Activated CD4-positive, alpha-beta T cell treated with anti-CD3 and anti-CD28 coated beads for 1 hour (primary cell): ENCODE measurements at places on chromosomes 4 and X.

DNA sequence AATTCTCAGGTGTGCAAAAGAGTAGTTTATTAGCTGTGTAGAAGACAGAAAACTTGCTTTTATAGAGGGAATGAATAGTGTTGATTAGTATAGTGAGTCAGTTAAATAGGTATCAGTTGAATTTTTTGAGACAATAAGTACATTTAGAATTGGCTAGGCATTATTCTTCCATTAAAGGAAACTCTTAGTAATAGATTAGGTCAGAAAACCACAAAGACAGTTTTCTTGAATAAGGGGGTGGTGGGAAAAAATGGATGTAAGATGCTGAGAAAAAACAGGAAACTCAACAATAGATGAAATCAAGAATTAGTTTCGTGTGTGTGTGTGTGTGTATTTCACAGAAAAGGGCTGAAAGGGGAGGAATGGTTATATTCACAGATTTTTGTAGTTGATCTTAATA, 16.8 kb downstream of the CD38 start:
- DNase-seq, result no peak

DNA sequence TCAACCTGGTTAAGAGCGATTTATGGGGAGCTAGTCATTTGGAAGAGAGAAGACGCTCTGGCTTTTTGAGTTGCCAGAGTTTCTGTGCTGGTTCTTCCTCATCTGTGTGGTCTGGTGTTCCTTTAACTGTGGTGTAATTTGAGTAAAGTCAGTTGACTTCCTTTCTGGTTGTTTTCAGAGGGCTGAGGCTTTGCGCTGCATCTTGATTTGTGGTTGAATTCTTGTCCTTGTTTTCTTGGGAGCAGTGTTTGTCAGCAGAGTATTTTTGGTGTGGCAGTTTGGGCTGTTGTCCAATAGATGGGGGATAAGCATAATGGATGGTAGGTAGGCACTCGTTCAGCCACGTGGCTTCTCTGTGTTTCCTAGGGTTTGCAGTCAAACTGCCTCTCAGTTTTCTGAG, 2143.2 kb upstream of the TENM3 start:
- DNase-seq, result no peak

DNA sequence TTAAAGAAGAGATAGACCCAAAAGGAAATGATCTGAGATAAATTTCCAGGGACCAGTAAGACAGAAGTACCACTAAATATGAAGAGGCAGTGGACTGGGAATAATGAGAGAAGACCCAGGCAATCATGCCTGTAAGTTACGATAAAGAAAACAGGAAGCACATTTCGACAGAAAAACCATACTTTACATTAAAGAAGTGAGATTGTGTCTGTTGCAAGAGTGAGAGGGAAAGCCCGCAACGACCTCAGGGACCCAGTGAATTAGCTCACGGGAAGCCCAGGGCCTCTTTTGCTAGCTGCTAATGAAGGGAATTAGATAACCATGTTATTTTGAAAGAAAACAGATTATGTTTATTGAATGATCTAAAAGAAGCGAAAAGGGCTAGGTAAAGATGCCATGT, 28.9 kb upstream of the ACSL1 start:
- DNase-seq, result no peak

DNA sequence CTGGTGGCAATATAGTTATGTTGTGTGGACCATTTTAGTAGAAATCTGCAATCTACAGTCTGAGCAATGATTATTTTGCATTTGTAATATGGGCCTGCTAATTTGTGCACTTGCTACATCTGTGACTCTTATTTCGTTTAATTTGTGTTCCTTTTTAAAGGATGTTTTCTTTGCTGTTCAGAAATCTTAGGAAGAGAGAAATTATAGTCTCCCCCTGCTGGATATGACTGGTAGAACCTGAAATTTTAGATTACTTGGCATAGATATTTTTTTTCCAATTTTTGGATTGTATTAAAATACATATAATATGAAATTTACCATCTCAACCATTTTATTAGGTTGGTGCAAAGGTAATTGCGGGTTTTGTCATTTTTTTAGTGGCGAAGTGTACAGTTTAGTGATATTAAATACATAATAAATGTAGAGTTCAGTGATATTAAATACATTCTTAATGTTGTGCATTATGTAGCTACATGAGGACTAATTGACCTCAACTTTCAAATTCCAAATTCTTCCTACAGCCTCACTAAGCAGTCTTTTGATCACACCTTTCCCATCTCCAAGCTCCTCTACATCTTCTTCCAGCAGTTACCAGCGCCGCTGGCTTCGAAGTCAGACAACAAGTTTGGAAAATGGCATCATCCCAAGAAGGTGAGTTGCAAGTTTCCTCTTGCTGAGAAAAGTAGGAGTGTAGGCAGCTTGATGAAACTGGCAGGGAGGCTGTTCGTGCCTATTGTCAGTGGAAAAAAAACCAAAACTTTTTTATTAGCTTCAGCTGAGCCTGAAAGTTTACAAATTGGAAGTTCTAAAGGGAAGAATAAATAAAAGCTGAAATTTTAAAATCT, 82.2 kb downstream of the FNIP2 start:
- DNase-seq, result no peak

DNA sequence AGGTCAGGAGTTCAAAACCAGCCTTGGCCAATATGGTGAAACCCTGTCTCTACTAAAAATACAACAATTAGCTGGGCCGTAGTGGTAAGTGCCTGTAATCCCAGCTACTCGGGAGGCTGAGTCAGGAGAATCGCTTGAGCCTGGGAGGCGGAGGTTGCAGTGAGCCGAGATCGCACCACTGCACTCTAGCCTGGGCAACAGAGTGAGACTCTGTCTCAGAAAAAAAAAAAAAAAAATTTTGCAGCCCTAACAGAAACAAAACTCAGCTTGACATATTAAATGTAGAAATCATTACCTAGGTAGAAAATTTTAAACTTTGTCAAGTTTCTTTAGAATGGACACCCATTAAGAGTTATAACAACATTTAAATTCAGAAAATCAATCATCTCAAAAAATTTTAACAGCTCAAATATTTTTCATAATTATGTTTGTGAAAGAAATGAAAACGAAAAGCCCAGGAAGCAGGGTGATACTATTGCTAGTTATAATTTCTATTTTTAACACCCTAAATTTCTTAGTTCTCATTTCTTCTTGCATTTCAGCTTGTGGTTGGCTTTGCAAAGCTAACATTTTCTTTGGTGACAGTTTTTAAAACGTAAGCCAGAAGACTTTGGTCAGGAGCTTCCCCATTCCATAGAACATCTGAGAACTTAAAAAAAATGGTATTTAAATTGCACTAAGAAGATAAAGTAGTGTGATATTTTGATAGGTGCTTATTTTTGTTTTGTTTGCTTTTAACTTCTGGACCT, 33.3 kb upstream of the RBBP7 start:
- no peak for DNase-seq

DNA sequence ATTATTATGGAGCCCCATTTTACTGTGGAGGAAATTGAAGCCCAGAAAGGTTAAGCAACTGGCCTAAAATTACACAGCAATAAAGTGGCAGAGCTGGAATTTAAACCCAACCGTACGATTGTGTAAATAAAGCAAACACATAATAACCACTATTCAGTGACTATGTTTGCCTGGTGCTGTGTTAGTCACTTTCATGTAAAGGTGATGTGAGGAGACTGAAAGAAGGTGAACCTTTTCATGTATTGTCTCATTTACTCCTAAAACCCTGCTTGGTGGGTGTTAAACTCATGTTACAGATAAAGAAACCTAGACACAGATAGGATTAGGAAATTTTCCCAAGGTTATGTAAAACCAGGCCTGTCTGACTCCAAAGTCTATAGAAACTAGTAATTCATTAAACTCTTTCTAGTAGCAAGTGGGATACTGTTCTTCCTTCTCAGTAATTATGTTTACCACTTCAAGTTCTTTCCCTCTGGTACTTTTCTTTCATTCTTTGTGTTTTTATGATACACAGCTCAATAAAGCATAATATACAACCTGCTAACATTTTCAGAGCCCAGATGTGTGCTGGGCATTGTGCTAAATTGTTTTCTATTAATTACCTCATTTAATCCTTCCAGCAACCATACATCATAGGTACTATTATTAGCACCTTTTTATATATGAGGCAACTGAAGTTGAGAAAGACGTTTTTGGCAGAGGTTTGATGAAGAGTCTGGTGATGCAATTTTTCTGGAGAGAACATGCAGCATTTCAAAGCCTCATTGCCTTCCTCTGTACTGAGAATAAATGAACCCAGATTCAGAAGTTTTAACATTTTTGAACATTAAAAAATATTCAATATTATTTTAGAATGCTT, 202.7 kb downstream of the SPRY1 start:
- no peak for DNase-seq

- DNase-seq, result no peak
Measured at GRCh38 chr4:54548831-54549460, 108.8 kb upstream of the KIT start.

- no peak for DNase-seq
Measured at GRCh38 chr4:184713887-184714286, 20.0 kb downstream of the CENPU start.

GRCh38 chr4:81491943-81492342, 20.2 kb upstream of the RASGEF1B start:
- no peak for DNase-seq

DNA sequence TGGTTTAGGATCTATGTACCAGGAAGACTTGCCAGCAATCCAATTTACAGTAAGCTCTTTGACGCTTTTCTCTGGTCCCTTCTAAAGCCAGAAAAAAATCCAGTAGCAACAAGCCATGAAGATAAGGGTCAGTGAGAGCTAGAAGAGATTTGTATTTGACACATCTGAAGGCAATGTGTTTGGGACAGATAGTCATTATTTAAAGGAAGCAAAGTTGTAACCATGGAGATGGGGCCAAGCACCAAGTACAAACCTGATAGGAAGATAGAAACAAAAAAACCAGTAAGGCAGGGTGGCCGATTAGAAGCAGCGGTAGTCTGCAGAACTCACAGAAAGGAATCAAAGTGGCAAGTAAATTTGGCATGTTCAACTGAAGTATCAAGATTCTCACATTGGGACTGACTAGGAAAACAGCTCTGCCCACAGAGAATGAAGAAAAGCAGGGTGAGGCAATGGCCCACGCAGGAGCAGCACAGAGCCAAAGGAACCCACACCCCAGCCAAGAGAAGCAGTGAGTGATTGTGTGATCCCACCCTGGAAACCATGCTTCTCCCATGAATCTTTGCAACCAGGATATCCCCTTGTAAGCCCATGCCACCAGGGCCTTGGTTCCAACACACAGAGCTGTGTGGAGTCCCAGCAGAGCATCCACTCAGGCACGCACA, 12.9 kb upstream of the C4orf54 start:
- no peak for DNase-seq

GRCh38 chr4:147037069-147037468, 91.4 kb upstream of the TTC29 start:
- DNase-seq, result no peak

DNA sequence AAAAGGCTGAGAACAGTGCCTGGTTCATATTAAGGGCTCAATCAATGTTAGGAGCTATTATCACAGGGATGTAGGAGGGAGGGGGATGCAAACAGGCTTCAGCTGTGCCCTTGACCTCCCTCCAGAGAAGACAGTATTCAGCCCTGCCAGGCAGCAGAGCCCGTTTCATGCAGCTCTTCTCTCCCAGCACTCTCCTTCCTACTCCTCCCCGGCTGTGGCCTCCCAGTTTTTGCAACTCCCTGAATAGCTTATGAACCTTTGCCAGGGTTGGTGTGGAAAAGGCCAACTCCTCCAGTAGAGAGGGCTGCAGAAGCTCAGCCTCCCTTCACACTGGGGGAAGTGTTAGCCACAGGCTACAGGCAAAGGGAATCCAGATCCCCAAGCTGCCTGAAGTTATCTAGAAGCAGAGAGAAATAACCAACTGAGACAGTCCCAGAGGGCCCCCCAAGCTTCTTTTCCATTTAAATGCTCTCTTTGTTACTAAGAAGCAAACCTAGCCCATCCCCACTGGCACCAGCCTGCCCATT, 31.7 kb upstream of the APLN start:
- DNase-seq, result no peak

DNA sequence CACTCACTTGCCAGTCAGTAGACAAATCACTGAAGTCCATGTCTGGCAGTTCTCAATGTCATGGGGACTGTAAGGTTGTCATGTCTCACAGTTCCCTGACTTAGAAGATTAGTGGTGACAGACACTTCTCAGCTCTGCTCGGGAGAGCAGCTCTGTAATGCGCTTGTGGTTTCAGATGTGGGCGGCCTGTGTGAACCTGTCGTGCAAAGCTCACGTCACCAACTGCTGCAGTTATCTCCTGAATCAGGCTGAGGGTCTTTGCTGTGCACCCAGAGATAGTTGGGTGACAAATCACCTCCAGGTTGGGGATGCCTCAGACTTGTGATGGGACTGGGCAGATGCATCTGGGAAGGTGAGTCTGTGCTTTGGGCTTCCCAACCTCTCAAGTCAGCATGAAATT, at the start of gene IL9R:
IL9R (plus strand) TSS at position 261 of the 400 bp plus-strand sequence; CDS start at position 325, 64 bp downstream.
- DNase-seq, result no peak

GRCh38 chrX:68183612-68184214, 249.6 kb downstream of the OPHN1 start:
- no peak for DNase-seq

DNA sequence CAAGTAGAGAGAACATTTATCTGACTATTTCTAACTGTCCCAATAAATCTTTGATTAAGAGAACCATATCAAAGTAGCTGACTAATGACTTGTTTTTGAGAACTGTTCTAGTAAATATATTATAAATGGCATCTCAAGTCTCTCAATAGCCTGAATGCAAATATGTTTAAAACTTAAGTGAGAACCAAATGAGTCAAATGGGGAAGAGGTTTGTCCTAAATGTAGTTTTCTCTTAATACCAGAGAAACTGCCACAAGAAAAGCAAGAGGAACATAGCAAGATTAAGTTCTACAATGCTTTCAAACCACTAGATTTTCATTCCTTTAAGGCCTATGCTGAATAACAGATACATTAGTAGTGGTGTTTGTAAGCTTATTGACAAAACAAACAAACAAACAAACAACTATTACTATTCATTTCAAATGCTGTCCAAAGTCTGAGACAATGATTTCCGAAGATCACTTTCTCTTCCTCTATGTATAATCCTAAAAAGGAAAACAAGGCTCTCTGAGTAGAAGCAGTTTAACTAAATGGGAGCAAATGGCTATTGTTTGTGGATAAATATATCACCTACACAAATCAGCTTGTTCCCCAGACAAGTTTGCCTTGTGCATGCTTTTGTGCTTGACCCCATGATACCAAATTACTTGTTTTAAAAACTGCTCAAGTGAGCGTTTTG, 408.4 kb upstream of the EMCN start:
- DNase-seq, result no peak

- DNase-seq, result no peak
Measured at GRCh38 chr4:73762409-73762808, 22.0 kb downstream of the CXCL8 start.

- DNase-seq, result no peak
Measured at GRCh38 chr4:102427371-102427998, 73.7 kb upstream of the NFKB1 start.

GRCh38 chr4:151173871-151174270, 74.4 kb downstream of the RPS3A start:
- DNase-seq, result no peak

DNA sequence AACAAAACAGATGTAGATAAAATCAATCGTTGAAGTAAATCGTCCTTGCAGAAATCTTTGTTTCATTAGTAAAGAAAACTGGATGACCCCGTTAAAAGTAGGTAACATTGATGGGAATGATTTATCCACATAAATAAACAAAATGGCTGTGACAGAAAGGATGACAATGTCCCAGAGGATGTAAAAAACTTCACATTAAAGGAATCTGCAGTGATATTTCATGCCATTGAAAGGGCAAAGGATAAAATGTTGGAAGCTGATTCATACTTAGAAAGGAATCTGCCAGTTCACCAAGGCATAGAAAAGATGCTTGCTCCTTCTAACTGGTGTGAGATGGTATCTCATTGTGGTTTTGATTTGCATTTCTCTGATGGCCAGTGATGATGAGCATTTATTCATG, 24.2 kb upstream of the EPGN start:
- DNase-seq, result no peak

- DNase-seq, result no peak
Measured at GRCh38 chrX:110228453-110228852, 89.4 kb downstream of the AMMECR1 start.
